NCI-H524 (cell line): ENCODE measurements at places on chromosomes 2 and 18.

DNA sequence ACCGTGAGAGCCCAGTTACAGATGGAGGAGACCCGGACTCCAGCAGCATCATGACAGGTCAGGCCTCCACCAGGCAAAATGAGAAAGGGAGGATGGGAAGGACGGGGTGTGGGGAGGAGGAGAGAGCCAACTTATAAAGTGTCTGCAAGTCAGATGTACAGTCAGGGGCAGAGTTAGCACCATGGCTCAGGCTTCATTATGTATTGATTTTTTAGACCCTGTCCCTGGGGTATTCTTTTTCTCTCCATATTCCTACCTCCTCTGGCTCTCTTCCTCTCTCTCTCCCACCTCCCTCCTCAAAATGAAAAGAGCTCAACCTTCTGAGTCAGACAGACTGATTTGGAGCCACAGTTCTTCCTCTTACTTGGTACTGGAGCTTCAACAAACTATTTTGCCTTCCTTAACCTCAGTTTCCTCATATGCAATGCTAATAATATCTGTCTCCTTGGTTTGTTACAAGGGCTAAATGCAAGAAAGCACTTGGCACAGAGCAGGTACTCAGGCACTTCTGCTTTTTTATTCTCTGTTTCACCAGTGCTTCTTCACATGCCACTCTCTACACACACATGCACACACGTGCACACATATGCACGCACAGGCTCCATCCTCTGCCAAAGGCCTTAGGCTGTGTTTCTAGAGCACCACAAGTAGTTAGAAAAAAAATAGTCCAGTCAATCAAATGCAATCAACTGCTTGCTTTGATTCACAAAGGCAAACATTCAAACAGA, 92.3 kb upstream of the PKDCC start:
- no peak for DNase-seq

DNA sequence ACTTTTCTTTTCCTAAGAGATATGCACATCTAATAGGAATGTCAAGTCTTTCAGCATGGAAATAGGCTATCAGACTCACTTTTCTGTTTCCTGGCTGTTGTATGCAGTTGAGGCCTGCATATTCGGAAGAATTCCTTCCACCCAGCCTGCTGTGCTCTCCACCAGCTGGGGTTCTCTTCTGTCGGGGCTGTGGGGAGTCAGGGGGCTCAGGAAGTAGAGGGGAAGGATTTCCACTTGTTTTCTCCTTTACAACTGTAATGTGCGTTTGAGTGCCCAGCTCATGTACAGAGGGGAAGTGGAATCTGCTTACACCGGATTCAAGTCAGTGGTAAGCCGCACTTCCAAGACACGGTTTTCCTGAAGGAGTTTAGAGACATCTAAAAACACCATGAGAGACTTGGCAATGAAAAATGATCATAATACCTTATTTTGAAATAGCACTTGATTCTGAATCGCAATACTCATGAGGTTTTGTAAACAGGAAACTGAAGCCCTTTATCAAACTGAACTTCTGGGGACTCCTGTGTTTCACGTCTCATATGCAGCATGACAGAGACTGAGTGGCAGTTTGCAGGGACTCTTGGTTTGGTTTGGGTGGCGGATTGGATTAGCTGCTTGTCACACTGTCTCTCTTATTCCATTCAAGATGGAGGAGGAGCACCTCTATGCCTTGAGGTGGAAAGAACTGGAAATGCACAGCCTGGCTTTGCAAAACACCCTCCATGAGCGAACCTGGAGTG, 90.4 kb downstream of the MTCL1 start:
- DNase-seq, result no peak

DNA sequence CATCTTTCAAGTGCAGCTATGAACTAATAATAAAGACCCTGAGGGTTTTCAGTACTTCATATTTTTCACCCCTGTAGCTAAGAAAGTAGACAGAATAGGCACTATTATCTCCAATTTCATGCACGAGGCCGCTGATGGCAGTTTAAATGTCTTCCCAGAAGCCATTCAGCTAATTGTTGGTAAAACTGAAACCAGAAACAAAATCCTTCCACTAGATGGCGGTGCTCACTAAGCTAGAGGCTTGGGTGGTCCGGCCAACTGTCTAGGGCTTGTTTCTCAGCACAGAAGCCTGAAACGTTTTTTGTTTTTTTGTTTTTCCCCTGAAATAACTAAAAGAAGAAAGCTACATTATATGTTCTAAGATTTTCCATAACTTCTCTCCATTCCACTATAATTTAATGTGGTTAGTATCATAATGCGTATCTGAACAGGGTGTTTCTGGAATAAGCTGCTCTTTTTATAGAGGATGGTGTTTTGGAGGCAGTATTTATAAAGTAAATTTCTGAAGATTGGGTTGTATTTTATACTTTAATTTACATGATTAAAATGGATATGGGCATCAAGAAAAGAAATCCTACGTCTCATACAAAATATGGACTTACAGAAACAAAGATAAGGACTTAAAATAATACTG, 159.4 kb downstream of the PIK3C3 start:
- peak; percentile 46 for DNase-seq

DNA sequence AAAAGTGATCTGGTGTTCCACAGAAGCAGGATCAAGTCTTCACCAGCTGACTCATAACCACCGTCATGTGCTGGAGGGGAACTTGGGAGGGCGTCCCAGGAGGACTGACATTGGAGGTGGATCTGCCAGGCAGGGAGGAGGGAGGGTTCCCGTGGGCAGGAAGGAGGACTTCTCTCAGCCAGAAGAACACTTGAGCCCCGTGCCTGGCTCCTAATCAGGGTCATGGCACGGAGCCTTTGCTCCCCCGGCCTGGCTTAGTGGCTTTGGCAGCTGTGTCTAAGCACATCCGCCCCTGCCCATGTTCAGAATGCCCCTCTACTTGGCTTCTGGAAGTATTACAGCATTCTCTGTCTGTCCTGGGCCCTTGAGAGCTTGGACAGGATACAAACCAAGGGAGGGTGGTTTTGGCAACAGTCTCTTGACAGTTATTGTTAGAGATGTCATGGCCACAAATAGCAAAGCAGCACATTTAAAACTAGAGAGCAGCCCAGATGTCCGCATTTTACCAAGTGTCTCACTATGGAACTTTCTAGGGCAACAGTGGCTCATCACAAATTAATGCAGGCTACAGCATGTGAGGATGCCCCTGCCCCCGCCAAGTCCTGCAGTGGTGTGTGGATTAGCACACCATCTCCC, 11.5 kb downstream of the PPP1R7 start:
- no peak for DNase-seq

DNA sequence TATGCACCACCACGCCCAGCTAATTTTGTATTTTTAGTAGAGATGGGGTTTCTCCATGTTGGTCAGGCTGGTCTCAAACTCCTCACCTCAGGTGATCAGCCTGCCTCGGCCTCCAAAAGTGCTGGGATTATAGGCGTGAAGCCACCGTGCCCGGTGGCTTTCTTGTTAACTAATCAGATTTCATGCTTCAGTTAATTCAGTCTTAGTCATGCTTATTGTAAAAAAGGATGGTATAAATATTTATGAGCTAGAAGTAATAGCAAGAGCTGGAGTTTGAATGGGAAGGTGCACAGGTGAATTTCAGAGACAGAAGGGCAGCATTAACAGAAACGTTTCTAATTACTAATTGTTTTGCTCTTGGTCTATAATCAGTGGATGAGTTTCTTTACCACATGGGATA, 10.3 kb downstream of the GEMIN6 start:
- DNase-seq, result peak; percentile 46

GRCh38 chr2:127589358-127589757, 53.9 kb downstream of the MYO7B start:
- no peak for DNase-seq

GRCh38 chr2:176039375-176039774, 37.3 kb upstream of the LNPK start:
- no peak for DNase-seq

- no peak for DNase-seq
Measured at GRCh38 chr18:2121224-2121623, 450.1 kb downstream of the METTL4 start.

- no peak for DNase-seq
Measured at GRCh38 chr2:151243468-151243867, 18.2 kb downstream of the RBM43 start.

- DNase-seq, result no peak
Measured at GRCh38 chr18:12317664-12318333, 9.8 kb downstream of the TUBB6 start.

DNA sequence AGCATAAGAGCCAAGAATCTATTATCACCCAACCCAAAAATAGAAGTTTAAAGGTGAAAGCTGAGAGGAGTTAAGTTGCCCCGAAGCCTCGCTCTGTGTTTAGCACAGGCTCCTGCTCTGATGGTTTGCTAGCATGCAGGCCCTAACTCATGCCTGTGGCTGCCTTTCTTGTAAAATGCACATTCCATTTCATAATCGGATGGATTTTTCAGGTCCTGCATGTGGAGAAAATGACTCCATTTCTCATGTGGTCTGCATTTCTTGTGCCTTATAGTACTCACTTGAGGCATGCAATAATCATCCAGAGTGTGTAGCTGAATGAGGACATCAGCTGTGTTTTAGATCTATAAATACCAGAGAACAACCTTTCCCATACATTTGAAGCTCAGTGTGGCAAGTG, 381.8 kb downstream of the CPS1 start:
- no peak for DNase-seq

GRCh38 chr2:30368258-30368657, 78.8 kb upstream of the LCLAT1 start:
- DNase-seq, result no peak
